Vagina (tissue), 2 donors: ENCODE measurements at places on chromosomes 5 and 9.

- DNase-seq = peak; percentile 28
Observed at GRCh38 chr5:32458880-32459495, 14.4 kb upstream of the ZFR start.

GRCh38 chr9:68537616-68537880, 3.1 kb downstream of the TMEM252 start:
- DNase-seq = no peak

DNA sequence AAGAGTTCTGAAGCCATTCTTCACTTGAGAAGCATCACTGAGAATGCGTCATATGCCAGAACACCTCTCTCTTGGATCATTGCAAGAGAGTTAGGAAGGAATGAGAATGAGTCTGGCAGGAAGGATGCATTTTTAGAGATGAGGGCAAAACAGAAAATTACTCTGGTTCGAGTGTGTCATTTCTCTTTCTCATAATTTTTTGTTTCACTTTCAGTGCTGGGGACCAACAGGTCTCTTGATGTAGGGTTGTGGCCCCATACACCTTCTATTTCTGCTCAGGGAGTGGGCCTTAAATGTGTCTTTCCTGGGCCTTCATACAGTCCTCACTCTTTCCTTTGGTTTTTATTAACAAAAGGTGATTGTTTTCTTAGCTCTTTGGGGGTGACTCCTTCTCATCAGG, 302.4 kb downstream of the NR3C1 start:
- no peak for DNase-seq

DNA sequence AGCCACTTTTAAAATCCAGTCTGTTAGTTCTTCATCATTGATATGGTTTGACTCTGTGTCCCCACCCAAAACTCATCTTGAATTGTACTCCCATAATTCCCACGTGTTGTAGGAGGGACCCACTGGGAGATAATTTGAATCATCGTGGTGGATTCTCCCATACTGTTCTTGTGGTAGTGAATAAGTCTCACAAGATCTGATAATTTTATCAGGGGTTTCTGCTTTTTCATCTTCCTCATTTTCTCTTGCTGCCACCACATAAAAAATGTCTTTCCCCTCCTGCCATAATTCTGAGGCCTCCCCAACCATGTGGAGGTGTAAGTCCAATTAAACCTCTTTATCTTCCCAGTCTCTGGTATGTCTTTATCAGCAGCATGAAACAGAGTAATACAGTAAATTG, 26.9 kb upstream of the SH3TC2 start:
- no peak for DNase-seq

- no peak for DNase-seq
Observed at GRCh38 chr9:129640086-129640870, 1.7 kb downstream of the ASB6 start.

- DNase-seq = no peak
Observed at GRCh38 chr5:134447815-134448520, 36.3 kb upstream of the CDKN2AIPNL start.

DNA sequence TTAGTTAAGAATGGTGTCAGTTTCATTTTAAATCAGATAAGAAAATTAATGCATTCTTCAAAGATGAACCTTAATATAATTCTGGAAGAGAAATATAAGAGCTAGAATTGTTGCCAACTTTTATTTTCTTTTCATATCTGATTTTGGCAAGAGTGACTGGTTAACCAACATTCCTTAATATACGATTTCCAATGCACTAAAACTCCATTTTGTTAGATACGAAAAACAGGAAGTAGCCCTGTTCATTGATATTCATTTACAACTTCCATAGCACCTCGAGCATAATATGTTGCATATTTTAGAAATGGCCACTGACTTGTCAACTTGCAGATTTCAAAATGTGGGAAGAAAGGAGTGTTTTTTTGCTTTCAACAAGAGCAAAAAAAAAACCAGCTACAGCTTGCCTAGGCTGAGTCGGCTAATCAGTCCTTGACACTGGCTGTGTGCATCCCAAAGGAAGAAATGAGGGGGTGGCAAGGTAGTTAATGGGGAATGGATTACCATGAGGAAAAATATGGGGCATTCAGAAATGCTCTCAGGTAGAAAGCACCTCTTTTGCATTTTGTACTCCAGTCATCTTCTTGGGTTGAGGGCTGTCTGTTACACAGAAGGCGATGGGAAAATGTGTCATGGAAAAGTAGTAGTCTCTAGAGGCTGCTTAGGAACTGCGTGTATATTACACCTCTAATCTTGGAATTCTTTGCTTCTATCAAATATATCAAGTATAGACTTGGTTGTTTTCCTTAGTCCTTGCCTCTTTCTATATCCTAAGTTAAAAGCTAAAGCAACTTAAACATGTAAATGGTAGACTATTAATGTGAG, 3.9 kb downstream of the MAP3K1 start:
- no peak for DNase-seq

GRCh38 chr9:134171316-134172197, 7.2 kb upstream of the RNU6ATAC start:
- no peak for DNase-seq

- DNase-seq = no peak
Observed at GRCh38 chr9:20618361-20618802, 3.9 kb downstream of the MLLT3 start.

GRCh38 chr5:473551-474192, 30.7 kb downstream of the EXOC3 start:
- no peak for DNase-seq

- peak; percentile 81 for DNase-seq
Observed at GRCh38 chr9:113886026-113886369, 9.9 kb downstream of the ZNF618 start.

DNA sequence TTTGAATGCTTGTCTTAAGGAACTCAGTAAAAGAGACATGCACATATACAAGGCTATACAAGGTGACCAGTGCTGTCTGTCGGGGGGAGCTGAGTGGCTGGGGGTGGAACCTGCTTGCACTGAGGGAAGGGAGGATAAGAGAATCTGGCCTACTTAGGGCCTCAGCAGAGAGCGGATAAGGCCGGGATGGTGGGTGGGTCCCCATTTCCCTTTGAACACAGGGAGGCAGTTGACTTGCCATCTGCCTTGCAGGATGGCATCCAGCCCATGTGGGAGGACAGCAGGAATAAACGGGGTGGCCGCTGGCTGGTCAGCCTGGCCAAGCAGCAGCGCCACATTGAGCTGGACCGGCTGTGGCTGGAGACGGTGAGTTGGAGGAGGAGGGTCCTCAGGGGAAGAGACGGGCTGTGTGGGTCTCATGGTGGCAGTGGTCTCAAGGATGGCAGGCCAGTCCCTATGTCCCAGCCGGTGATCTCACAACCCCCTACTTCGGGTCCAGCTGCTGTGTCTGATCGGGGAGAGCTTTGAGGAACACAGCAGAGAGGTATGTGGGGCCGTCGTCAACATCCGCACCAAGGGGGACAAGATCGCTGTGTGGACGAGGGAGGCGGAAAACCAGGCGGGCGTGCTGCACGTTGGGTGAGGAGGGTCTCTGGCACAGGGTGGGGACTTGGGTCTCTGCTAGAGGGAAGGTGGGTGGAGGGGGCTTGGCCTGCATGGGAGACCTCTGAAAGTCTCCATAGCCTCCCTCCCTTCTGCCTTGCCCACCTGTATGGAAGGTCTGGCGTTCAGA, 2.2 kb upstream of the TSPAN17 start:
- DNase-seq = no peak

DNA sequence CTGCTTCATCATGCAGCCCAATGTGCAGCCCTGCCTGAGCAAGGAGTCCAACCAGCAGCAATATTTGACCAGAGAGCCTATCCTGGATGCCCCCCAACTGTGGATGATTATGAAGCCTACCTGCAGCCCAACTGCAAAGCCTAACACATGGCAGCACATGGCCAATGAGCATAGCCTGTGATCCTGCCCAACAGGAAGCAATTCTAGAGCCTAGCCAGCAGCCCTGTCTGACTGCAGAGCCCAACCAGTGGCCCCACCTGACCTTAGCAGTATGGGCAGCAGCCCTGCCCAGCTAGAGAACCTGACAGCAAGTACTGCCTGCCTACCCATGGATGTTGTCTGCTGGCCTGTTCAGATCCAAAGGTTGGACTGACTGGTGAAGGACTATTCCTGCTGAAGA, 97.3 kb upstream of the SH3GL2 start:
- DNase-seq = no peak

GRCh38 chr9:135343837-135344522, 135.6 kb upstream of the PPP1R26 start:
- DNase-seq = no peak

DNA sequence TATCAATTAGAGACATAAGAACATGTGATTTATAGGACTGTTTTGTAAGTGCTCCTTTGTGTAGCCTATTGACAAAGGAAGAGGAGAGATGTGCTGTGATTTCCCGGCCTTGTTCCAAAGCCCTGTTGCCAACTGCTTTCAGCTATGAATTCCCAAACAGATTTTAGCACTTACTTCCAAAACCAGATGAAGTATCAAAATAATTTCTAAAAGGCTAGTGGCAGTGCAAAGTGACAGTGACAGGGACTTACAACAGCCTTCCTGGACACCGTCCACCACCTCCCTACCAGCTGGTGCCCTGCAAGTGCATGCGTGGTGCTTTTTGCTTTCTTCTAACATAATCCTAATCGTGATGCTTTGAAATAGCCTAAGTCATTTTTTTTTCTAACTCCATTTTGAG, 254.1 kb upstream of the ACTBL2 start:
- DNase-seq = no peak

DNA sequence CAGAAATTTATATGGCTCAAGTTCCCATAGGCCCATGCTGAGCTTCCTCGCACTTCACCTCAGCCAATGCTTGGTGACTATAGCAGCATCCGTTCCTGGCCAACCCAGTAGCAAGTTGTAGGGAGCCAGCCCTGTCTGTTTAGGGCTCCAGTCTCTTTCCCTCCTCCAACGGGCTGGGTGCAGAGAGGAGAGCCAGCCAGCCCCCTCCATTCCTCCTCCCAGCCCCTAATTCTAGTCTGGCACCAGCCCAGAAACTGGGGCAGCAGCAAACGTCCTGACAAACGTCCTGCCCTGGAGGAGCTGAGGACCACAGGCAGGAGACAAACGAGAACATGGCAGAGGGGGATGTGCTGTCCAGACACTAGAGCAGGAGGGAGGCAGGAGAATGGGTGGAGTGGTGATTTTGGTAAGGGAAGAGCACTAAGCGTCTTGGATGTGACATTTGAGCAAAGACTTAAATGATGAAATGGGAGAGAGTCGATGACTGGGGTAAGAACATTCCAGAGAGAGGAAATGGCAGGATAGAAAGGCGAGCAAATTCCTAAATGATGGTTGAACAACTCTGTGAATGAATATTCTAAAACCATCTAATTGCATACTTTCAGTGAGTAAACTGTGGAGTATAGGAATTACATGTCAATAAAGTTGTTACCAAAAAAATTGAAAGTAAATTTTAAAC, 222.5 kb upstream of the DAPK1 start:
- DNase-seq = no peak

- no peak for DNase-seq
Observed at GRCh38 chr5:43680286-43680685, 77.3 kb downstream of the NNT start.

- DNase-seq = no peak
Observed at GRCh38 chr5:1747079-1747802, 52.4 kb downstream of the MRPL36 start.

- no peak for DNase-seq
Observed at GRCh38 chr5:135193213-135194125, 159.4 kb upstream of the PITX1 start.

DNA sequence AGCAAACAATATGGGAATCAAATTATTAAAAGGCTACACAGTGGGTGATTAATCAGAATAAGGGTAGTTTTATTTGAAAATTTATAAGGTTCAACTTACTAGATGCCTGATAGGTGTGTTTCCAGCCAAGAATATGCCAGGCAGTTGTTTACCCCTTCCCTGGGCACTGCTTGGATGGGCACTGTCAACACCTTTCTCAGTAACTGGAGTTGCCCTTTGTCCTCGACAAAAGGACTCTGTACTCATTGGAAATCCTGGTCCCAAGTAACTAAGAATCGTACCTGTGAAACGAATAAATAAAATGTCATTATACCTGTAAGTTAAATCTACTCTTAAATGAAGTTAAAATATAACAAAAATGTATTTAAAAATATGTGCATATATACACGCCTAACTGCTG, 15.0 kb downstream of the ANKRD34B start:
- no peak for DNase-seq

DNA sequence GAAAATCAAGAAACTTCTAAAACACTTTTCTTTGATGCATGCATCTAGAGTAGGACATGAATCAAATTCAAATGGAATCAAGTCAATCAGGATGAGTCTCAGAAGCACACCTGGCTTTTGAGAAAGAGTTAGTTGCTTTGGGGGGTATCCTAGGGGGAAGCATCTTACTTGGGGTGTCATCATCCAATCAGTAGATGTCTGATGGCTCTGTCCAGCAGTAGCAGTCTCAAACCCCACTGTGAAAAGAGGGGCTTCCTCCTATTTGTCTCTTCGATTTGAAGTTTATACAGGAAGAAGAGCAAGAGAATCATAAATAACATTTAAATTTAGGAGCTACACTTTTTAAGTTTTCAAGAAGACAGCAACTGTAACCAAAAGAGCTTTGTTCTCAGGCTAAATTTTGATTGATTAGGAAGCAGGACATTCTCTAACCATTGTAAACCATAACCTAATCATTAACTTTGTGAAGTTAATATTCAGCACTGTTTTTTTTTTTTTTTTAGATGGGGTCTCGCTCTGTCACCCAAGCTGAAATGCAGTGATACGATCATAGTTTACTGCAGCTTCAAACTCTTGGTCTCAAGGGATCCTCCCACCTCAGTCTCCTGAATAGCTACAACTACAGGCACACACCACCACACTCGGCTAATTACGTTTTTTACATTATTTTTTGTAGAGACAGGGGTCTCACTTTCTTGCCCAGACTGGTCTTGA, 614.7 kb downstream of the CSNK1G3 start:
- no peak for DNase-seq

GRCh38 chr9:129988607-129989361, 54.2 kb downstream of the FNBP1 start:
- DNase-seq = no peak

- DNase-seq = no peak
Observed at GRCh38 chr9:36980148-36980974, 53.7 kb downstream of the PAX5 start.

- DNase-seq = no peak
Observed at GRCh38 chr9:32171339-32171738, 213.1 kb upstream of the ACO1 start.

DNA sequence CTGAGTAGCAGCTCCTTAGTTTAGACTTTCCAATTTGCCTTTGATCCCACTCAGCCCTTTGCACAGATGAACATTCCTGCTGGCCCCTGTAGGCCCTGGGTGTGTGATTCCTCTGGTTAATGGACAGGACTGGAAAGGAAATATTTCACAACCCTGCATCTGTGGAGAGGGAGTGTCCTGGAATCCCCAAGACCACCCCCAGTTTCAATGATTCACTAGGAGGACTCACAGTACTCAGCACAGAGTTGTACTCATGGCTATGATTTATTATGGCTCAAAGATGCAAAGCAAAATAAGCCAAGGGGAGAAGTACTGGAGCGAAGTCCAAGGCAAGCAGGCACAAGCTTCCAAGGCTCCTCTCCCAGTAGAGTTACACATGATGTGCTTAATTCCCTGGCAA, 42.4 kb upstream of the TJP2 start:
- peak; percentile 61 for DNase-seq

DNA sequence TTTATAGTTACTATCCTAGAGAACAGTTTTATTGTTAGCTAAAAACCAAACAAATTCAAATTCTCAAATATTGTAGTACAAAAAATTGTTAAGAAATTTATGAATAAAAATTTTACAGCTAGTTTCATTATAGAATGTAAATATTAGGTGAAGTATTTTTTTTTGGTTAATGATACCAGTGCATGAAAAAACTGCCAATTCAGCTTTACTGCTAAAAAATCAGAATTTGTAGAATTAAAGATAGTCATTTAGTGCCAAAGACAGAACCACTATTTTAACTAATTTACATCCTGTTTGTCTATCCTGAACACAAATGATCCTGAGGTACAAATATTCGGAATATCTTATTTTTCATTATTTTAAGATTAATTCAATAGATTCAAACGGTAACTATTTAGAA, 202.6 kb downstream of the FER start:
- no peak for DNase-seq
